ENCODE measurements at places on chromosomes 12 and 14.

GRCh38 chr12:51926718-51927117 is 19.4 kb downstream of the ACVRL1 start:
- peak; percentile 67 for DNase-seq

DNA sequence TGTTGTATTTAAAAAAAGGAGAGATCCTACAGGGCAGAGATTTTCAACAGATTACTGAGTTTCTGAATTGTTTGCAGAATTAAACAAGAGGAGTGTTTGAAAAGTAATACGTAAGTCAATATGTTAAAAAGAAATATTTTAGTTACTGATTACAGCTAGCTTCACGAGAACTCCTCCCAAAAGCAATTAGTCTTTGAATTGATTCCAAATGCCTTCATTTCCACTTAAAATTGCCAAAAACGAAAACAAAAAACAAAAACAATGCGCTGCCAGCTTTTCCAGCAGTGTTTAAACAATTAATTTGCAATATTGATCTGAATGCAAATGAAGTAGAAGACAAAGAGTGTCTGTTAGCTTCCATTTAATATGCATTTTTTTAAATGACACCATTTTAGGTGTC is 310.0 kb downstream of the IPO8 start:
- no peak for DNase-seq

- DNase-seq = no peak
These were observed 385.3 kb downstream of the NPAS3 start for GRCh38 chr14:33323979-33324378.

GRCh38 chr12:54981796-54982195 is 2.8 kb downstream of the TESPA1 start:
- DNase-seq = no peak

- DNase-seq = no peak
These were observed 8.6 kb upstream of the ALDH2 start for GRCh38 chr12:111758120-111758561.

- DNase-seq = no peak
These were observed 142.9 kb upstream of the BTG1 start for GRCh38 chr12:92288561-92288960.

- DNase-seq = no peak
These were observed 16.4 kb upstream of the KSR2 start for GRCh38 chr12:117985182-117985581.

GRCh38 chr14:58746261-58746660 is 108.5 kb downstream of the DACT1 start:
- DNase-seq = no peak

DNA sequence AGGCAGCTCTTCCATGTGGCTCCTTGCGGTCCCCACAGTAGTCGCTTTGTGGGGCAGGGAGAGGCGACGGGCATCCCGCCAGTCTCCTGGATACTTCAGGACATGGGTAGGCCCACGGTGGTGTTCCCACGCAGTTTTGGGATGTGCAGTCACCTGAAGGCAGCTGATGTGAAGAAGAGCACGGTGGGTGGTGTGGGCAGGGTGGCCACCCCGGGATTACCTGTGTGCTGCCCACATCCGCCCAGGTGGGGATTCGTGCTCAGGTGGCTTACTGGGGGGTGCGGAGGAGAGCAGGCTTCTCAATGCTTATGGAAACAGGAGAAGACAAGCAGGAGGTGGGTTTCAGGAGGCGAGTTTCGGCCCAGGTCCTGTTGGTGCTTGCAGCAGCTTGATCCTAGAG is 28.4 kb upstream of the TDRD9 start:
- no peak for DNase-seq

GRCh38 chr12:104219908-104220404 is 4.4 kb downstream of the TXNRD1 start:
- DNase-seq = peak; percentile 72

DNA sequence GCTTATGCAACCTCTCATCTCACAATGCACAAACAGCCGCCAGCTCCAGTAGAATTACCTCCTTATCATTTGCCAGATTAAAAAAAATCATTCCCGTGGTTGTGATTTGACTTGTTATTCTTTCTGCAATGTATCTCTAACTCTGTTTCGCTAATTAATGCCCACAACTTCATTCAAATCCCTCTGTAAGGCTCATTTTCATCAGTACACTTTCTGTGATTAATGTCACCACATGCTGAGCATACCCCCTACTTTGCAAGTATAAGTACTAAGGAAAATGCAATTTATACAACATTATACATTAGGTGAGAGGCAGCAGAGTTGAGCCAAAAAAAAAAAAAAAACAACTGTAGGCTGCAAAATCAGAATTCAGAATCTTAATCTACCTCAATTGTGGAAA is 166.0 kb downstream of the FSCB start:
- DNase-seq = no peak

GRCh38 chr14:86141966-86142365 is 612.0 kb downstream of the FLRT2 start:
- DNase-seq = no peak

DNA sequence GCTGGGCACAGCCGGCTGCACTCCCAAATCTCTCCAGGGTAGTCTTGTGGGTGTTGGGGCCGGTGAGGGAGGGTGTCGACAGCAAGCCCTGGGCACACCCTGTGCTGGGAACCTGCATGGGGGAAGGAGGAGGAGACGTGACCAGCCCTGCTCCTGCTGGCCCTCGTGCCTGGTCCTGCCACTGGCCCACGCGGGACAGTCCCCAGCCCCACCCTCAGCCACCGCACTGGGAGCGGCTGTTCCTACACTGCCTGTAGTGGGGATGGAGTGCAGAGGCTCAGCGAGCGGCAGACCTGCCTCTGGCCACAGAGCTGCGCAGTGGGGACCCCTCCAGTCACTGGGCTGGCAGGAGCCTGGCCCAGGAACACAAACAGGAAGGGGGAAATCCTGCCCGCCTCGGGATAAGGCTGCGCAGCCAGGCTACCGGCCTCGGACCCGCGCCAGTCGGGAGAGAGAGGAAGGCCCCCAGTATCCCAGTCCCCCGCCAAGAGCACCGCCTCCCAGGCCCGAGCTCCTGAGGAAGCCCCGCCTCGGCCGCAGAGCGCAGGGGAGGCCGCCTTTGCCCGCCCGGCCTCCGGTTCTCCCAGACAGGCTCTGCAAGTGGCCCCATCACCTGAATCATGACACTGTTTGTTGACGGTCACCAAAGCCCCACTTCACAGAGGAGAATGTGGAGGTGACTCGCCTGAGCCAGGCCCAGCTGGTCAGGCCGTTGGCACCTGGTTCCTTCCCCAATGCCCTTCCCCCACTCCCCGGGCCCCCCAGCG is 10.6 kb downstream of the AHNAK2 start:
- DNase-seq = no peak

- no peak for DNase-seq
These were observed 107.7 kb upstream of the CAND1 start for GRCh38 chr12:67161322-67161918.

DNA sequence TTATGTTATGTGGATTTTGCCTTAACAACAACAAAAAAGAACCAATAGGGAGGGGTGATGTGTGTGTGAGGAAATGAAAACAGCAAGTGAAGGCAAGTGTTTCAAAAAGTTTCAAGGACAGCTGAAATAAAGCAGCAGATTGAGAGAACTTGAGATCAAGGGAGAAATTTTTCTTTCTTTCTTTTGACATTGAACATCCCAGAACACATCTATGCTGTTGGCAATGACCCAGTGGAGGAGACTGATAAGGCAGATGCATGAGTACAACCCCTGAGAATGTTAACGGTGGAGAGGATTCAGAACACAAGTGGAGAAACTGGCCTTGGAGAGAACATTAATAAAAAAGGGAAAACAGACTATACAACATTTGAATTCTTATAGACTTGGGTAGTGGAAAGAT is 2.9 kb downstream of the LLPH start:
- no peak for DNase-seq

DNA sequence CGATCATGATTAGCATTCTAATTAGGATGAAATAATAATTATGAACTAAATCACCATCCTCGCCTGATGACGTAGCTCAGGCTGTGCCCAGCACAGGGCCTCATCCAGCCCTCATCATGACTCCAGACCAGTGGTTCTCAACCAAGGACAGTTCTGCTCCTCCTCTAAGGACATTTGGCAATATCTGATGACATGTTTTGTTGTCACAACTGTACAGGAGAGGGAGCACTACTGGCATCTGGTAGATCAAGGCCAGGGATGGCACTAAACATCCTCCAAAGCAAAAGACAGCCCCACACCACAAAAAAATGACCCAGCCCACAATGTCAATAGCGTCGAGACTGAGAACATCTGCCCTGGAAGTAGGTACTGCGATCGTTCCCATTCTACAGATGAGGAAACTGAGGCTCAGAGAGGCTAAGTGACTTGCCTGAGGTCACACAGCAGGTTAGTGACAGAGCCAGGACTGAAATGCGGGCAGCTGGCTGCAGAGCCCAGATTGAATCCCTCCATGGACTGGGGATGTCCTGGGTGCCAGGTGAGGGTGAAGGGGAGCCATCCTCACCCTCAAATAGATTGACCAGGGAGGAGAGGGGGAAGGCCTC is 15.5 kb downstream of the TRPV4 start:
- no peak for DNase-seq

DNA sequence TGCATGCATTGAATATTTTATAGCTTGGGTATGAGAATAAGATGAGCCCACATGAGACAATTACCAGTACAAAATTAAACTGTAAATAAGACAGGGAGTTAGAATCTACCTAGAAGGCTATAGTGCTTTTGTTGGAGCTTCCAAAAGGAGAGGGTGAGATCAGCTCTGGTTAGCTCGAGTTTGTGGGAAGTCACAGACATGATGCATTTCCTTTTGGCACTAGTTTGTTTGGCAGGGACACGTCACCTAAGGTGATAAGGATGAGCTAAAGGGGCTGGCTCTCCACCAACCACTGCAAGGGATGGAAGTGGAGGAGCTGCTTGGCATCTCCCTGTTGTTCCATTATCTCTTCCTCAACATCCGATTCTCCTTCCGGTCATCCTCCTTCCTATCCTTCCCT is 48.5 kb upstream of the CPM start:
- DNase-seq = no peak

GRCh38 chr14:69096781-69097475 is 56.0 kb downstream of the DCAF5 start:
- no peak for DNase-seq

GRCh38 chr12:587132-588023 is 75.9 kb downstream of the NINJ2 start:
- DNase-seq = no peak

GRCh38 chr12:95674631-95675030 is 115.9 kb downstream of the NTN4 start:
- DNase-seq = no peak

DNA sequence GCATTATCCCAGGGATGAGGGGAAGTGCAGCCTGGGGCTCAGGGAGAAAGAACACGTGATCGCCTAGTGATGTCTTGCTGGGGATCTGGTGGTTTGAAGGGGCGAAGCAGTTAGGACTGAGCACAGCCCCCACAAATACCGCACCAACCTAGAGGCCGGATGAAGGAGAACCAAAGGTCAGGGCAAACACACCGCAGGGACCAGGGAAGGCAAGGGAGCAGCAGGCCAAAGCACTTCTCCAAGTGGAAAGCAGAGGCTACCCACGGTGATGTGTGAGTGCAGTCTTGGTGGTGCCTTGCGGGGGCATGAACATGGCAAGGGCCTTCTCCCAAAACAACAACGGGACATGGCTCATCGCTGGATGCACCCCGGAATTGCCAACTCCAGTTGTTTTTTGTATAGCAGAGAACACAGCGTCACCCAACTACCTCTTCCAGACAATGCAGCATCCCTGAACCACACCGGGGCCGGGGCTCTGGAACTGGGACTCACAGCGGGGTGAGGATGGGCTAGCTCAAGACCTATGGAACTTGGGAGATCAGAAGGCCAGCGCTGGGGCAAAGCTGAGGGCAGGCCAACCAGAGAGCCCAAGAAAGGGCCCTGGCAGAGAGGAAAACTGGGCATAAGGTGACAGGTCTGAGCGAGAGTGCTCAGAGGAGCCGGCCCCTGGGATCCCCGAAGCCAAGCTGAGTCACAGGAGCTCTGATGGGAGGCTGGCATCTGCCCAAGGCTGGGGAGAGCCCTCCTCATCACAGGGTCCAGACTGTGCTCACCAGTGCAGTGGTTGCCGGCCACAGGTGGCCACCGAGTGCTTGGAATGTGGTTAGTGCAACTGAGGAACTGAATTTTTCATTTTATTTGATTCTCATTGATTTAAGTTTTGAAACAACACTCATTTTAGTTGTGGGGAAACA is 11.1 kb downstream of the GALNT16 start:
- DNase-seq = no peak

GRCh38 chr12:752695-753610 is 574 bp downstream of the WNK1 start:
- peak; percentile 71 for DNase-seq

GRCh38 chr14:51430633-51431032 is 190.6 kb downstream of the TMX1 start:
- DNase-seq = no peak

DNA sequence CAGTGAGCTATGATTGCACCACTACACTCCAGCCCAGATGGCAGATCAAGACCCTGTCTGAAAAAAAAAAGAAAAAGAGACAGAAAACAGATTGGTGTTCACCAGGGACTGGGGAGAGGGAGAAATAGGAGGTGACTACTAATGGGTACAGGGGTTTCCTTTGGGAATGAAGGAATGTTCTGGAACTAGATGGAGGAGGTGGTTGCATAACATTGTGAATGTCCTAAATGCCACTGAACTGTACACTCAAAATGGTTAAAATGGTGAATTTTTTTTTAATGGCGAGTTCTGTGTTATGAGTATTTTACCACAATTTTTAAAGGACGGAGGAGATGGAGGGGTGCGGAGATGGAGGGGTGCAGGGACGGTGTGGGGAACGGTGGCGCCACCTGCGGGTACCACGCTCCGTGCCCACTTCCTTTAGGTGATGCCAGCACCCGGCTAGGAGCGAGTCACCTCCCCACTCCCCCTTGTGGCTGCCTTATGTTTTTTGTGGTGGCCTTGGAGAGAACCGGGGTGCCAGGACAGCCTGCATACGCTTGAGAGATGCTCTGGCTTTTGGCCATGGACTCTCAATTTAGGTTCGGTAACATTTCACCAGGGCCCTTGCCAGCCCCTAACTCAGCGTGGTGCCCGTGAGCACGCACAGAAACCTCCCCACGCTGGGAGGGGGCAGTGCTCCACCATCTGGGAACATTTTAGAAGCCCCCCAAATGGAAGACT is 16.1 kb downstream of the UBC start:
- DNase-seq = peak; percentile 79

- no peak for DNase-seq
These were observed 251.4 kb downstream of the LRIG3 start for GRCh38 chr12:58668871-58669270.

GRCh38 chr14:99572173-99572999 is 31.6 kb downstream of the CCDC85C start:
- DNase-seq = no peak

- DNase-seq = no peak
These were observed 41.3 kb downstream of the FANCM start for GRCh38 chr14:45177076-45177475.

DNA sequence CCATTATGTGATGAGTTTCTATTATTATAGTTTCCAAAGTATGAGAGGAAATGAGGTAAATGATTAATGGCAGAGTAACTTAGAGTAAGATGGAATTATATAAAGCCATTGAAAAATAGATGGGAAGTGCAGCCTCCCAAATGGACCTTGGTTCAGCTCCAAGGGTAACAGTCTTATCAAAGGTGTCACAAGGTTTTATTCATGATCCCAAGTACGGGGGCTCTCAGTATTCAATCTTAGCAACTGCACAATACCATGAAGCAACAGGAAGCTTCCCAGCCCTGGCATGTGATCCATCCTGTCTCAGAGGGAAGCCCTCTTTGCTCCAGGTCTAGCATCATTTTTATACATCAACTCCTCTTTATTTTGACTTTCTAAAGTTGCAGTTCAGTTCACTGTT is 948.2 kb downstream of the GALC start:
- no peak for DNase-seq

Measured in activated CD8-positive, alpha-beta memory T cell treated with anti-CD3 and anti-CD28 coated beads, Interleukin-2, amount 50 U/mL, for 48 hours (primary cell).